ENCODE measurements at places on chromosomes 1 and 21.

GRCh38 chr1:71245246-71245645 lies 164.4 kb upstream of the ZRANB2 start:
- DNase-seq, result no peak

GRCh38 chr1:240682166-240682858 lies 70.4 kb upstream of the GREM2 start:
- no peak for DNase-seq

DNA sequence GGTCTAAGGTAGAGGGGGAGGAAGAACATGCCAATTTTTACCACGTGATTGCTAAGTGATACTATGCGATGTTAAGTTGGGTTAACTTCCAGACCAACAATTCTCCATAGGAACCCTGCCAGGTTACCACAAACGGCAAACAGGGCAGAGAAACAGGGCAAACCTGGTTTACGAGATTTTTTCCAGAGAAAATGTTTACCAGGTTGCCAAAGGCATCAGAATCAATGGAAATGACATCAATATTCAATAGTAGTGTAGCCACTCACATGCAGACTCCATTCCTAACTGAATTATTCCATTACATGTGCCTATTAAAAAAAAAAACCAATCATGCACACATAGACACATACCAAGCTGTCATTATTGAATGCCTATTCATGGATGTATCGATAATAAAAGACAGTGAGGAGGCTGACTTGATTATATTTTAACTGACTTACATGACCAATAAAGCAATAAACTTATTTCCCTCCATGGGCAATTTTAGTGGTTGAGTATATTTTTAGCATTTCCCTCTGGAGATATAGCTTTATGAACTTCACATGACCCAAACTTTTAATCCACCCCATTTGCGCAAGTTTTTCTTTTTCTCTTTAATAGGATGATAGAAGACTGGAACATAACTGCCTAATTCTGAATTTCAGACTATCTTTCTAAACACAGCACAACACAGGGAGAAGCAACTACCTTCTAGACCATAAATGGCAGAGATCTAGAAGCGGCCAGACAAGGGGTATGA lies 40.5 kb upstream of the KCNE1 start:
- no peak for DNase-seq

- no peak for DNase-seq
Measured at GRCh38 chr21:42389449-42389835, 6.4 kb downstream of the TMPRSS3 start.

GRCh38 chr1:59126366-59126765 lies 170.5 kb upstream of the FGGY start:
- no peak for DNase-seq

- no peak for DNase-seq
Measured at GRCh38 chr1:75677443-75677842, 47.1 kb upstream of the ACADM start.

DNA sequence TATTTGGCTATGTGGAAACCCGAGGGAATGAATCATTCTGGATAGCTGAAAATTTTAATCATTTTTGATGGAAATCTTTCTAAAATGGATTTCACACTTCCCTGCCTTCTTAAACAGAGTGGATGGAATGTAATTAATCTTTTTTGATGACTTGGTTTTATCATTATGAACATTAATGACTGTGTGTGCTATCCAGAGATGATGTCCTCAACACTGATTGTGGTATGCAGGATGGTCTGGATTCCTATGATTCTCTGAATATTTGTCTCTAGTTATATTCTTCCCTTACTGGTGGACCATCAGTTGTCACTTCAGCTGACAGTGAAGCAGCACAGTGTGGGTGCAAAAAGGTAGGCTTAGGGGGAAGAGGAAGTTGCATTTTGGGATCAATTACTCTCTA lies 513.5 kb downstream of the LMO4 start:
- DNase-seq, result no peak

GRCh38 chr1:62241371-62242131 lies 46.9 kb downstream of the L1TD1 start:
- DNase-seq, result no peak

- no peak for DNase-seq
Measured at GRCh38 chr1:85308833-85309350, 32.5 kb upstream of the BCL10 start.

DNA sequence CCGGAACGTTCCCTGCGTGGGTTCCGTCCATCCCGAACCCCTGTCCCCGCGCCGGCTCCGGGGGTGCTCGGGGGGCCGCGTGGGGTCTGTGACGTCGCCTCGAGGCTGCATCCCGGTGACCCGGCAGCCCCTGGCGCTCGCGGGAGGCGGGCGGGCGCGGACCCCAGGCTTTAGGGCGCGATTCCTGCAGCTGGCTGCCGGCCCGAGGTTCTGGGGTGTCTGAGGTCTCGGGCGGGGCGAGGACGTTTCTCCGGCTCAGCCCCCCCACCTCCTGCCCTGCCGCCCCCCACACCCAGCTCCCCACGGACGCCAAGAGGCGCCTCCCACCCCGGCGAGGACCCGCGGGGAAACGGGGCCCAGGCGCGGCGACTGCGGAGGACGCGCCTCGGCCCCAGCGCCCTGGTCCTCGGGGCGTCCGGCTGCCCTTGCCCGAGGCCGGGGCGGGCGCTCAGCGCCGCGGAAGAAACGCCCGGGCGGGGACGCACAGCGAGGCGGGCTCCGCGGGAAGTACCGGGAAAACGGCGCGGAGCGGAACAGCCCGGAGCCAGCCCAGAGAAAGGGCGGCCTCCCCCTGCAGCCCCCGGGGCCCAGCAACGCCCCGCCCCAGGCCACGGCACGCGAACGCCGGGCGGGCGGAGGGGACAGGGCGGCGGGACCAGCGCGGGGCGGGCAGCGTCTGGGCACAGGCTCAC lies 1.3 kb upstream of the PCBP3 start:
- DNase-seq, result peak; percentile 22

GRCh38 chr21:43602266-43603232 lies 56.7 kb downstream of the HSF2BP start:
- no peak for DNase-seq

All from CD4-positive, alpha-beta T cell treated with Interleukin-21 for 1 hour (primary cell).